ENCODE measurements at places on chromosomes 5 and 9.

GRCh38 chr5:138841531-138841930, 33.6 kb downstream of the LRRTM2 start:
- no peak for DNase-seq

- DNase-seq, result no peak
Measured at GRCh38 chr9:104772714-104773510, 9.0 kb downstream of the NIPSNAP3B start.

DNA sequence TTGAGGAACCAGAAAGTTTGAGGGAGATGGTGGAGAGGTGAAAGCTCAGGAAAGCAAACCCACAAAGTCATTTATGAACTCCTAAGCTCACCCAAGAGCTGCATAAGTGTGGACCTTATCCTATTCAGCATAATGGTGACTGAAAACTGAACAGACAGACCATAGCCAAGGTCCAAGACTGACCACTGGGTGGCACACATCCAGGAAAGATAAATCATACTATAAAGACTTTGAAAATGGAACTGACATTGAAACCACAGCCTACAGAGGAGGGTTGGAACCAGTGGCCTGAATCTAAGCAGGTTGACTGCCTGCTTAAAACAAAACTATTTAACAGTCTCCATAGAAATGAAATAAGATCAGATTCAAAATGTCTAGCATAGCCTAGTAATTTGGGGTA, 121.0 kb upstream of the RGS7BP start:
- no peak for DNase-seq

GRCh38 chr9:96523374-96523773, 73.4 kb downstream of the HABP4 start:
- DNase-seq, result no peak

- DNase-seq, result no peak
Measured at GRCh38 chr5:135974021-135974600, 19.3 kb upstream of the LECT2 start.

GRCh38 chr9:84773022-84773421, 103.5 kb downstream of the NTRK2 start:
- DNase-seq, result no peak

DNA sequence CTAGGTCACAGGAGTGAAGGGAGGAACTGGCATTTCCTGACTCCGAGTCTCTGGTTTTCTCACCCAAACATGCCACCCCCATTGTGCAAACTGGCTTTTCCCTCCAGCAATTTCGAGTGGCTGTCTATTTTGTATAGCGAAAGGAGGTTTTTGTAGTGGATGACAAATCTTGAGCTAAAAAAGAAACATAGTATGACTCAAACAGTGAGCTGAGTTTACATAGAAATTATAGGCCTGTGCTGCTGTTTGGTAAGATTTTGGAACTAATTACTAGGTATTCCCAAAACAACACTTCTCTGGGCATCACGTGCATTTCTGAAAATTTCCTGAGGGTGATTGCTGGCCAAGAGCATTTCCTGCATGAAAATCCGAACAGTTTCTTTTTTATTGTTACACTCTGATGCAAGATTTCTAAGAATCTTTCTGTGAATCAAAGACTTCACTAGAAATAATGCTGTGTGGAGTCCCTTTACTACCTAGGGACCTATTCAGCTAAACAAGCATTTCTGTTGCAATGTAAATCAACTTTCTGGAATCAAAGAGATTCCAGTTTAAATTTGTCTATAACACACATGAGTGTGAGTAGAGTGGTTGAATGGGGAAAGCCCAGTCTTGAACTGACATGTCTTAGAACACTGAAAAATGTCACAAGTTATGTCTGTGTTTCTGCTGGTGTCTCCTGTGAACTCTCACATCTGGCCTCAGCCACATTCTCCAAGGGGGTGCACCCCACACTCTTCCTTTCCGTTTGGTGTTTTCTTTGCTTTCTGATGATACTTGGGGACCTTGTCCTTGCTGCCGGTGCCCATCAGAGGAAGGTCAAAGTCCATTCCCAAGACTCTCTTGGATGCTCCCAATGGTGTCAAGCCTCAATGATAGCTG, 33.3 kb upstream of the DAPK1 start:
- peak; percentile 25 for DNase-seq

- no peak for DNase-seq
Measured at GRCh38 chr5:103573411-103573810, 10.8 kb upstream of the NUDT12 start.

DNA sequence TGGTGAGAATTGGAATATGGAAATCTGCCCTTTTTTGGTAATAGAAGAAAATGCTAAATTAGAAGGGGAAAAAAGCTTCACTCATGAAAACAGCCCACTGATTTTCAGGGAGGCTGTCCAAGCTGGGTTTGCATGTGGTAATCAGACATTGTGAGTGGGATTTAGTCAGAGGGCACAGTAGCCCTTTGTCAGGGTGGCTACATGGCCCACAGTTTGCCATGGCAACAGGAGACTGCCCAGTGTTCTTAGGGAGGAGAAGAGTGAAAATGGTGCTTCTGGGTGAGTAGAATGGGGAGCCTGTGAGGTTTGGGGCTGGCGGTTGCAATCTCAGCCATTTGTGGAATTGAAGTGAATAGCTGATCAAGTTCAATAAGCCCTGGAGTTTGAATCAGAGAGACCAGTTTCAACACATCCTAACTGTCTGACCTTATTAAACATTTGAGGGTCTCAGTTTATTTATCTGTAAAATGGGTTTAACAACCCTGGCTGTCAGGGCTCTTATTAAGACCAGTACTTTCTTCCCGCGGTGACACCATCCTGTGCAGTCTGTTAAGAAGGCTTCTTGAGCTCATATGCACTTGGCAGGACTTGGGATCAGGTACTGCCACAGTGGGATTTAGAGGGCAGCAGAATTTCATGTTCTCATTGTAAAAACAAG, 107.6 kb upstream of the TNC start:
- DNase-seq, result no peak

DNA sequence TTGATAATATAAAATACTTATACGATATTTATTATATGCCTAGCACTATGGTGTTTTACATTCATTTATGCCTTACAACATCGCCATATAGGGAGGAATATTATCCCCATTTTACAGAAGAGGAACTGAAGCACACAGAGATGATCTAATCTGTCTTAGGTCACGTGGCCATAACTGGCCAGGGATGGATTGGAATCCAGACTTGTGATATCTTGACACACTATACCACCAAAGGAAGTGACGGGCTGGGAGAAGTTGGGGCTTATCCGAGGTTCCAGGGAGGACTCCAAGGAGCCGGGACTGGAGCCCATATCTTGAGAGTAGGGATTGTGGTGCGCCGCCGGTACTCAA, 129.8 kb downstream of the TMEM174 start:
- no peak for DNase-seq

DNA sequence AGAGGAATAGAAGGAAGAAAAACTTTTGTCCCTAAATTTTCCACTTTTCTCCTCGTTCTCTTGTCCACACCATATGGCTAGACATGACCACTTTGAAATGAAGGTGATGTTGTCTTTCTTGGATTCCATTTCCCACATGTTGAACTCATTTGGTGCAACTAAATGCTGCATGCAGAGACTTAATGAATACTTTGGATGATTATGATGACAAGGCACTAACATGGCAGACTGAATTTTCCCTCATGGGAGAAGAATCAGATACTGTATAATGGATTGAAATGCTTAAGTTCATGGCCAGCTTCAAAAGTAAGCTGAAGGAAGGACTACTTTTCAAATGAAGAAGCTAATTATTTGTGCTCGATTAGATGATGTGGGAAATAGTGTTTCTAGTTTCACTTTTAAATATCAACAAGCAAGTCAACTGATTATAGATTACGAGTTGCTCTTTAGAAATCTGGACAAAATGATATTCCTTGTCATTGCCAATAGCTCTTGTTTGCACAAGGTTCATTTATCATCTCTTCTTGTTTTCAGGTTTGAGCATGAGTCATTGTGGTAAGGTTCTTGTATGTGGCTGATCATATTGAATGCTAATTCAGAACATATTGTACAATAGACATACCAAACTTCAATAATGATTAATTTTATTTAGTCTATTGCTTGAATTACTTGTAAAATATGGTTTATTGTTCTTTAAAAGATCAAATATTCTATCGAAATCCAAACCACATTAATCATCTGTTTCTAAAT, 501.3 kb upstream of the FTMT start:
- DNase-seq, result no peak

DNA sequence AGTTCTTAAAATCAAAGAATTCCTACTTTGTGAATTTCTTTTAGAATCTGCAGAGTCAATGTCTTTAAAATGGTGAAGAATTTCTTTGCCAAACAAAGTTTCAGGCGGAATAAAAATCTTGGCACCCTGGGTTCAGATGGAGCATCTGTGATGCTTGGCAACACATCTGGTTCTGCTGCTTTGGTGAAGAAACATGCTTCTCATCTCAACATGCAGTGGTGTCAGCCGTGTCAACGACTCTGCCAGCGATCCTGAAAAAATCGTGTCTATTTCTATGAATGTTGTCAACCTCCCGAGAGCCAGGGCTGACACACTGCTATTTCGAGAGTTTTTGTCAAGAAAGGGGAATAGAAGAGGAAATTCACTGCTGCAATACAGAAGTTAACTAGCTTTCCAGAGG, 151.5 kb downstream of the SLF1 start:
- no peak for DNase-seq

GRCh38 chr5:57128325-57128724, 45.5 kb upstream of the GPBP1 start:
- no peak for DNase-seq

DNA sequence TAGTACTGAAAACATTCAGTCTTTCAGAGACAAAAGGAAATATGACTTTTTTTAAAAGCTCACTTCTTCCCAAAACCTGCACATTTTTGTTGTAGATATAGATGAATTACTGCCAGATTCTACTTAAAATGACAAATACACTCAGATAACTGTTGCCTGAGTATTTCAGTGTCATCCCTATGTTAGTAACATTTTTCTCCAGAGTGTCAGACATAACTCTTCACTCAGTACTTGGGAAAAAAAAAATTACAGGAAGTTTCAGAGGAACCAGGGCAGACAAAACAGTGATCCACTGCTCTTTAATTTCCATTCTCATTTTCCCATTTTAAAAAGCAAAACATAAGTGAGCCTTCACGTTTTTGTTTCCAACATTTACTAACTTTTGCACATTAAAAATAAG, 79.3 kb upstream of the ITGA1 start:
- DNase-seq, result no peak

DNA sequence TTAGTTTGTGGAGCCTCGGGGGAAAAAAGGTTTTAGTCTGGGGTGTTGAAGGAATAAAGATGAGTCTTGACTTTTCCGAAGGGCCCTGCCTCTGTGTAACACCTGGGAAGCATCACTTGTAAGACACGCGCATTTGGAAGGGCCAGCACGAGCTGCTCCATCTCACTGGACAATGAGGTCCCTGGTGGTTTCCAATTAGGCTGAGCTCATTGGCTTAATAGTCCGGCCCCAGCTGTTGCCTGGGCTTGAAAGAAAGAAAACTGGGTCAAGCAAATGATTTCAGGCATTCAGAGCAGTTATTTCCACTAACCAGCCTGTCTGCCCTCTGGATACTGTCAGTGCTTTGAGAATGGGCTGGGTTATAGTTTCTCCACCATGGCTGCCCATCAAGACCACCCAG, 64.5 kb downstream of the NSUN2 start:
- DNase-seq, result no peak

DNA sequence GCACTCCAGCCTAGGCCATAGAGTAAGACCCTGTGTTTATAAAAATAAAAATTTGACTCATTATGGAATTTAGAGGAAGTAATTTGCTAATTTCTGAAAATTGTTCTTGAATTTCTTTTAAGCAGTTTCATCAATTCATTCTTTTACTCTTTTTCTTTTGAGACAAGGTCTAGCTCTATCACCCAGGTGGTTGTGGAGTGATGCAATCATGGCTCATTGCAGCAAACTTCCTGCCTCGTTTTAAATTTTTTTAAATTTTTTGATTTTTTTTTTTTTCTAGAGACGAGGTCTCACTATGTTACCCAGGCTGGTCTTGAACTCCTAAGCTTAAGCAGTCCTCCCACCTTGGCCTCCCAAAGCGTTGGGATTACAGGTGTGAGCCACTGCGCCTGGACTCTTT, 3.1 kb upstream of the CAMLG start:
- DNase-seq, result no peak

GRCh38 chr5:177314376-177315342, 3.0 kb upstream of the MXD3 start:
- DNase-seq, result no peak
